Nucleus accumbens (tissue), 56 donors: ENCODE measurements at places on chromosomes 16 and 17.
A peak's percentile ranks its signal among the peaks of the same experiment; 100 is the strongest.

GRCh38 chr16:3363793-3364192, 8.1 kb downstream of the OR2C1 start:
- no peak for DNase-seq

GRCh38 chr16:87618216-87618615, 15.9 kb downstream of the JPH3 start:
- no peak for DNase-seq

GRCh38 chr17:17754719-17755686, 73.7 kb downstream of the RAI1 start:
- DNase-seq = no peak

DNA sequence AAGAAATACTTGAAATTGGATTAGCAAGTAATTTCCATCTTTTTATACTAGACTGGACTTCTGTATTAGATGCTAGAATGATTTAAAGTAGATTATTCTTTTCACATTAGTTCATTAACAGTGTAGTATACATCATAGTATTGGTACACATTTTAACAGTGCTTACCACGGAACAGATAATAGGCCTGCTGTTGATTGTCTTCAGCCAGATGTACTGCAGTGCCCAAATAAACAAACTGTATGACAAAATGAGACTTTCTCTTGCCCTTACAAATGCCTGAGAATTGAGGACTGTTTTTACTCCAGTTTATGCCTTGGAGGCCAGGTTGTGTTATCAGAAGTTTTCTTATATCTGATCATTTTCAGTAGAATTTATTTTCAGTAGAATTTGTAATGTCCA, 631 bp downstream of the EVI2A start:
- DNase-seq = no peak

GRCh38 chr16:49800876-49801275, 55.0 kb downstream of the ZNF423 start:
- no peak for DNase-seq

GRCh38 chr16:47979164-47979520, 176.7 kb downstream of the ABCC12 start:
- no peak for DNase-seq

DNA sequence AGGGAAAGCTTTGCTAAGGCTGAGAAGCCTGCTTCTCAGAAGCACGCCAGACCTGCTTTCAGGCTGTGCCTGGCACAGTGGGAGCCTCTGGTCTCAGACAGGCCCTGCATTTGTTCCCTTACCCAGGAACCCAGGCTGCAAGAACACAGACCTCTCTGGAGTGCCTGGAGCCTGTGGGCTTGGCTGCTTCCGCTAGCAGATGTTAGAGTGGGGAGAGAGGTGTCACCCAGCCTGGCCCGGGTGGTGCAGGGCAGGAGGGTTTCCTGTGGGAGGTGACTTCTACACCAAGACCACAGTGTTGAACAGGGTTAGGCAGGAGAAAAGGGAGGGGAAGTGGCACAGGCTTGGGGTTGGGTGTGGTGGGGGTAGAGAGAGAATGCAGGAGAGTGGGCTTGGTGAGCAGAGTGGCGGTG, 35.8 kb upstream of the ADGRG1 start:
- no peak for DNase-seq

DNA sequence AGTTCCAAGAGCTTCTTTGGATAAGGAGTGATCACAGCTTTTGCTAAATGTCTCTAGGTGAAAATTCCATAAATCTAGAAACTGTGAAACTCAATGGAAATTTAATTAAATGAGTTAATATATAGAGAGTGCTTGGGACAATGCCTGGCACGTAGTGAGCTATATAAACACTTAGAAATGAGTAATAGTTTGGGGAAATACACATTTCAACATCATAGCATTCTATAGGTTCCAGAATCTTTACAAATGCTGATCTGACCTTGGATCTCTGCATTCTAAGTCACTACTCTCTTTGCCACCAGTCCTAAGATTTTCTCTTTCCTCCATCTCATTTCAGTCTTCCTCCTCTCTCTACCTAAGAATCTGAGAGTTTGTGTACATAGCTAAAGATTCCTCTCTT, 175.6 kb downstream of the SOX9 start:
- no peak for DNase-seq

- no peak for DNase-seq
Observed at GRCh38 chr17:78804777-78805176, 22.7 kb upstream of the CYTH1 start.

- no peak for DNase-seq
Observed at GRCh38 chr16:1159973-1160772, 7.3 kb downstream of the CACNA1H start.

GRCh38 chr17:1802429-1802828, 27.3 kb downstream of the SMYD4 start:
- DNase-seq = no peak

- DNase-seq = peak; percentile 11
Observed at GRCh38 chr16:5891296-5891695, 793.7 kb upstream of the EEF2KMT start.

DNA sequence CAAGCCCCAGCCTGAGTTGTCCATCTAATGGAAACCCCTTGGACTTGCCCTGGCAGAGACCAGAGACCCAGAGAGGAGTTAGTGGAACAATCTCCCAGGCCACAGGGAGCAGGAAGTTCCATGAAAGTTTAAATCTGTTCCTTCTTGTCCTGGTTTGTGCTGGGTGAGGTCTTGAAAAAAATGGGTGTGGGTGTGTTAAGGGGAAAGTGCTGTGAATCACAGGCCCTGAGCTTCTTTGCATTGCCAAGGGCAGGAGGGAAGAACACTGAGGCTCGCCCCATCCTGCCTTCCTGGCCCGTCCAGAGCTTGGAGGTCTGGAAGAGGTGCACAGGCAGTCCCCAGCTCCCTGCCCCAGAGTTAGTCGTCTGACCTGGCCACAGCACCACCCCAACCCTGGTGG, 2.3 kb downstream of the ADORA2B start:
- no peak for DNase-seq

GRCh38 chr17:73801455-73802100, 157.3 kb upstream of the SDK2 start:
- DNase-seq = no peak
